Stimulated activated CD8-positive, alpha-beta memory T cell treated with anti-CD3 and anti-CD28 coated beads, Interleukin-15, amount 100 ng/mL, for 48 hours (primary cell): ENCODE measurements at places on chromosomes 11 and 22.

DNA sequence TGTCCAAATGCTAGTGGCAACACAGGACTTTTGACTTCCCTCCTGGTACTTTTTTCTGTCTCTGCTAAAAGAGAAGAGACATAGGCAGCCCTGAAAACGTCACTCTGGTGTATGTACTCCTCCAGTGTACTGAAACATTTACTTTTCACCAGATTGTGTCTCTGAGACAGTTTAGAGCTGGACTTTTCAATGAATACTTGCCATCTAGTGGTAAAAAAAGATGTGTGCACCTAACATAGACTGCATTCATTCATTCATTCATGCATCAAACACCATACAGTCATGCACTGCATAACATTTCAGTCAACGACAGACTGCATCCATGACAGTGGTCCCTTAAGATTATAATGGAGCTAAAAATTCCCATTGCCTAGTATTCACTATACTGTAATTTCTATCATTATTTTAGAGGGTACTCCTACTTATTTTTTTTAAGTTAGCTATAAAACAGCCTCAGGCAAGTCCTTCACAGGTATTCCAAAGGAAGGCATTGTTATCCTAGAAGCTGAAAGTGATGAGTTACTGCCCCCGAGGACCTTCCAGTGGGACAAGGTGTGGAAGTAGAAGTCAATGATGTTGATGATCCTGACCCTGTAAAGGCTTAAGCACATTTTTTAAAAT lies 186.2 kb downstream of the SPON1 start:
- no peak for DNase-seq

GRCh38 chr11:134503596-134503995 lies 91.6 kb upstream of the B3GAT1 start:
- no peak for DNase-seq

GRCh38 chr11:2202071-2202899 lies 30.7 kb upstream of the TH start:
- DNase-seq: no peak

DNA sequence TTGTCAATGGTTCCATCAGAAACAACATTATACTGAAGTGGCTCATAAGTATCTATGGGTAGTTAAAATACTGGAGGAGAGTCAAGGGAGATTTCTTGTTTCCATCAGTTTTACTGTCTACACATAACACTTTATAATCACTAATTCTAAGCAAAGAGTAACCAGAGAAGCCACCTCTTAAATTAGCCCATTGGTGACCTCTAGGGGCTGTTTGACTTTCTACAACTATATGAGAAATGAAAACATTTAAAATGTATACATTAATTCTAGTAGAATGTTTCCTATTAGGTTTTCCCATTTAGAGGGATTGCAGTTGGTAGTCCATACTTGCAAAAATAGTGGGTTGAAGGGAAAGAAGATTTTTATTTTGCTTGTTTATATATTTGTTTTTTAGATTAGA lies 504.3 kb downstream of the FAM181B start:
- no peak for DNase-seq

GRCh38 chr22:37777122-37777687 lies 30.5 kb upstream of the GCAT start:
- DNase-seq: no peak

- no peak for DNase-seq
Measured at GRCh38 chr11:69219991-69220390, 64.3 kb downstream of the SMIM38 start.

DNA sequence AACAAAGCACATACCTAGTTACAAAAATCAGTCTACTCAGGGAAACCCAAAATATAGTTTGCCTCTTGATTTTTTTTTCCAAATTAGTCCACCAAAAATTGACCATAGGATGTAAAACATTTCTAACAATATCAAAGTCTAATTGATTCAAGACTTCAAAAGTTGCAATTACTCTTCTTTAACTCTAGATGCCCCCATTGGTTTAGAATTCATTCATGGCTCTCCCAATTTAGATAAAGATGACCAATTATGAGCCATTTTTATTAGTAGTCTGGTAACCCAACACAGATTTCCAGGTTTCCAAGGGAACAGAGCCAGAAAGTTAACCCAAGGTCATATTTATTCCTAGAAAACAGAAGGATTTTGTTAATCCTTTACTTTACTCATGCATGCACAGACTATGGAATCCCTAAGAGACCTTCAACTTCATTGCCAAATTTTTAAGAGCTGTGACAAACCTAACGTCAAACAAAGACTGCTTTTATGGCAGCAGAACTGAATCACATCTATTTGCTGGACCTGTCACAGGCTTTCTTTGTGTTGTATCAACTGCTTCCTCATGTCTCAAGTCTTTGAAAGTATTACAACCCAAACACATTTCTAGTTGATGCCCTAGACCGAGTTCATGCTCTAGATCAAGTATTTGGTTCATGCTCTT lies 55.3 kb downstream of the C22orf42 start:
- DNase-seq: no peak

- no peak for DNase-seq
Measured at GRCh38 chr11:5291207-5291838, 10.4 kb downstream of the OR51B4 start.

DNA sequence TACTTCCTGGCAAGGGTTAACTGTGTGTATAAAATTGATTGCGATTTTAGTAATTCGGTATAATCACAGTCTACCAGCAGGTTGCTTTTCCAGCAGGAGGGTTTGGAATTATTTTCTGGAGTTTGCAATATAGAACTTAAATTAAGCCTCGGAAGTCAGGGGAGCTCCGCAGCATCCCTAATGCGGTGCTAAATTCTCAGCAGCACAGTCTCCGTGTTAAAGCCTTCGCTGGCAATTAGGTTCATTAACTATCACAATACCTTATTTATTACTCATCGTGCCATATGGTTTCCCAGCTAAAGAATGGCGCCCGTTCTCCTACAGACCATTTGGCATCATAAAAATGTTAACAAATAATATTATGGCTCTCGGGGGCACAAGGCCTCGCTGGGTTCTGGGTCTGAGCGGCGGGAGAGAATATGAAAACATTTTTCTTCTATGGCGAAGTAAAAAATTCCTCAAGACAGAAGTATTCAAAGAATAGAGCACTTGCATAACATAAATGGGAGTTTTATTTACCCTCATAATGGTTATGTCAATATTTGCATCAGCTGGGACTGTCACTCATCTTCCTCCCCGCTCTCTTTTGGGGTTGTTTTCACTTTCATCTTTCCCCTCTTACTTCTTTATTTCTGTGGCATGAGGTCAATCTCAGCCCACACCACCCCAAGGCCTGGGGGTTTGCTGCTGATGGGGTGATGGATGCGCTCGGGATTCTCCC lies 28.1 kb upstream of the ZBTB16 start:
- no peak for DNase-seq

GRCh38 chr11:1766719-1767398 lies 3.1 kb upstream of the CTSD start:
- DNase-seq: no peak

DNA sequence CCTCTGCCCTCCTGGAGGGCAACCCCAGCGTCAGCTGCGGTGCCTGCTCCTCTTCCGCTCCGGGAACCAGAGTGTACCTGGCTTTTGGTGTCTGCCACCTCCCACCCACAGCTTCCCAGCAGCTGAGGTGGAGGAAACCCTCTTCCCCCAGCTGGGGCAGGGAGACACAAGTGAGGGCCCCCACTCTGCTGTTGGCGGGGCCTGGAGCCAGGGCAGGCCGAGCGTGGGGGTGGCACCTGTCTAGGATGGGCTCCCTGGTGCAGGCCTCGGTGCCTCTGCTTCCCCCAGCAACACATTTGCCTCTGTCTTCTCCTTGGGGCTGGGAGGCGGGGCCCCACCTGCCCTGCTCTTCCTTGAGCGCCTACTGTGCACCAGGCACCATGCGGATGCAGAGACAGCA lies 6.4 kb downstream of the OSM start:
- DNase-seq: no peak
